Activated CD8-positive, alpha-beta memory T cell treated with anti-CD3 and anti-CD28 coated beads, Interleukin-2, amount 10 ng/mL, durations not matched to agents 7 days and 5 days (primary cell): ENCODE measurements at places on chromosomes 1 and 21. TPM values are rescaled to one million over a fixed set of nuclear protein-coding genes. Genes with fewer than 3 reads are reported as not detected.

DNA sequence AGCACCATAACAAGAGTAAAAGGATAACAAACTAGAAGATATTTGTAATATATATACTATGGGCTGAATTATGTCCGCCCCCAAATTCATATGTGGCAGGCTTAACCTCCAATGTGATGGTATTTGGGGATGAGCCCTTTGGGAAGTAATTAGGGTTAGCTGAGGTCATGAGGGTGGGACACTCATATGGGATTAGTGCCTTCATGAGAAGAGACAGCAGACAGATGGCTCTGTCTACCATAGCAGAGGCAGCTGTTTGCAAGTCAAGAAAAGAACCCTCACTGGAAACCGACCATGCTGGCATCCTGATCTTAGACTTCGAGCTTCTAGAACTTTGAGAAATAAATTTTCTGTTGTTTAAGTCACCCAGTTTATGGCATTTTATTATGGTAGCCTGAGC lies 303.6 kb downstream of the LMO4 start:
- H3K27me3 ChIP-seq = no peaks in the 10 kb centered on the region
- no peak overlapping the region for H3K27ac ChIP-seq
- no peak for DNase-seq

HCN3 gene
- 6.1 TPM for total RNA-seq

GRCh38 chr1:33323663-33324477 lies 3.0 kb upstream of the A3GALT2 start:
- no peak for DNase-seq
- no peak overlapping the region for H3K27ac ChIP-seq
- H3K36me3 ChIP-seq = peaks cover 20% of the 10 kb centered on the region
- H3K4me1 ChIP-seq = peaks cover 6% of the 10 kb centered on the region

DNA sequence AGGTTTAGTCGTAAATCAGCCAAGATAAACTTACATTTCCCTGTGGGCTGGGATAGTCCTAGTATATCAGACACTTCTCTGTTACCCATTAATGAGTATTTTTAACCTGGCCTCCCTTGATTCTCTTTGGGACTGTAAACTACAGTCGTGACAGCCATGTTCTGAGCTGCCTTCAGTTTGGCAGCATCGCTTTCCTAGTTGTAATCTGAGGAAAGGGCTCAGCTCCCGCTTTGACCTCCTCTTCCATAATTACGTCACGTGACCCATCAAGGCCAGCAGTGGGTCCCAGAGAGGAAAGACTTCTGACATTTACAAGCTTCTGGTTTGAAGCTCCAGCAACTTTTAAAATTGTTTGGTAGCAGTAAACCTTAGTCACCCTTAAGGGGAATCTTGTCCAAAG lies 34.6 kb upstream of the MTR start:
- no peak for DNase-seq
- peaks cover 11% of the 10 kb centered on the region for H3K27me3 ChIP-seq
- no peaks in the 10 kb centered on the region for H3K36me3 ChIP-seq
- peaks cover 3% of the 10 kb centered on the region for H3K4me1 ChIP-seq

DNA sequence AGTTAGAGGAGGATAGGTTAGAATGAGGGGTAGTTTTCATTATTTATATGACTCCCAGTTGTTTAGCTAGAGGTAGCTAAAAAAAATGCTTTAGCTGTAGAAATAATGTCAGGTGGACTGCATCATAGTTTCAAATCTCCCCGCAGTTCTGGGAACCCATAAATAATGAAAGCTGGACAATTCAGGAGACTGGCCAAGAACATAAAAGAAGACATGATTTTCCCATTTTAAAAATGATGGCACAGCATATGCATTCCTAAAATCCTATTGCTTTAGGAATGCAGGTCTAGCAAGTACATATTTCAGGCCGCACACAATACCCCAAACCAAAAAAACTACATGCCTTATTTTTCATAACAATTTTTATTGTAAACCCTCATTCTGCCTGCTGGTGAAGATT lies 143.3 kb downstream of the CTH start:
- H3K4me1 ChIP-seq = no peaks in the 10 kb centered on the region
- no peak overlapping the region for H3K4me3 ChIP-seq
- DNase-seq = no peak

- DNase-seq = no peak
- H3K27me3 ChIP-seq = no peaks in the 10 kb centered on the region
- H3K36me3 ChIP-seq = no peaks in the 10 kb centered on the region
- H3K4me3 ChIP-seq = no peak overlapping the region
Measured at GRCh38 chr1:247913786-247914185, 6.3 kb upstream of the OR2T8 start.

GRCh38 chr1:84758968-84759491 lies 68.8 kb upstream of the SSX2IP start:
- peaks cover 8% of the 10 kb centered on the region for H3K4me1 ChIP-seq
- no peak for DNase-seq
- no peaks in the 10 kb centered on the region for H3K36me3 ChIP-seq
- peaks cover 11% of the 10 kb centered on the region for H3K27me3 ChIP-seq

- no peaks in the 10 kb centered on the region for H3K27me3 ChIP-seq
- H3K4me1 ChIP-seq = peaks cover 23% of the 10 kb centered on the region
- H3K36me3 ChIP-seq = peaks cover 3% of the 10 kb centered on the region
- DNase-seq = no peak
- peak overlapping the region; percentile 1 for H3K4me3 ChIP-seq
Measured at GRCh38 chr1:59072583-59072947, 224.3 kb upstream of the FGGY start.

TTC39A gene
- total RNA-seq = 0.33 TPM

CD34 gene
- 0.02 TPM for total RNA-seq

HSD3B2 gene
- not detected for total RNA-seq

SLC30A2 gene
- not detected for total RNA-seq

DNA sequence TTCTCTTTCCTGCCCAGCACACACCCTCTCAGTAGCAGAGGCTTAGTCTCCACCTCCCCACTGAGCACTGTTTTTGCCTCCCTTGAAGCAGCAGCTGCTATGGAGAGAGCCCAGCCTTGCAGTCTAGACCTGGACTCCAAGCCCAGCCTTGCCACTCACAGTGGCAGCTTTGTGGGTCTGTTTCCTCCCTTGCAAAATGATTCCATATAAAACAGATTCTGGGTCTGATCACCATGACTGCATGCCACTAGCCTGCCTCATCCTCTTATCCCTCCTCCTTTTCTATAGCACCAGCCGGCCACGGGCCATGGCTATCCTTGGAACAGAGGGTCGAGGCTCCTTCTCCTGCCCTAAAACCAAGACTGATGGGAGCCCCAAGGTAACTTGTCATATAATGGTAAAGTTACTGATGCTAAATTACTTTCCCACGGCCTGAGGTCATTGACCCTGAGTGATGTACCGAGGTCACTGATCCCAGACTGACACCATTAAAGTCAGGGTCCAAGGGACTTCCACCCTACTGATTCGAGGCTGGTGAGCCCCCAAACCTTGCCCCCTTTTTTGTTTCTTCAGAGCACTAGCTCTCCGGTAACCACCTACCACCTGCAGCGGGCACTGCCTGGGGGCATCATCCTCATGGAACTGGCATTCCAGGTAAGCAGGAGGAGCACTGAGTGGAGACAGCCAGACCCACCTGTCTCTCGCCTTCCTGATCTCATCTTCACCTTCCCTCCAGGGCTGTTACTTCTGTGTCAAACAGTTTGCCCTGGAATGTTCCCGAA lies 7.9 kb downstream of the HYI start:
- no peak for DNase-seq
- H3K4me1 ChIP-seq = no peaks in the 10 kb centered on the region

DNALI1 gene
- total RNA-seq = 0.30 TPM

GRCh38 chr1:159959451-159959850 lies 5.4 kb upstream of the SLAMF9 start:
- peaks cover 17% of the 10 kb centered on the region for H3K4me1 ChIP-seq
- no peak overlapping the region for H3K27ac ChIP-seq
- H3K36me3 ChIP-seq = no peaks in the 10 kb centered on the region
- peaks cover 14% of the 10 kb centered on the region for H3K27me3 ChIP-seq
- no peak overlapping the region for H3K4me3 ChIP-seq

DNA sequence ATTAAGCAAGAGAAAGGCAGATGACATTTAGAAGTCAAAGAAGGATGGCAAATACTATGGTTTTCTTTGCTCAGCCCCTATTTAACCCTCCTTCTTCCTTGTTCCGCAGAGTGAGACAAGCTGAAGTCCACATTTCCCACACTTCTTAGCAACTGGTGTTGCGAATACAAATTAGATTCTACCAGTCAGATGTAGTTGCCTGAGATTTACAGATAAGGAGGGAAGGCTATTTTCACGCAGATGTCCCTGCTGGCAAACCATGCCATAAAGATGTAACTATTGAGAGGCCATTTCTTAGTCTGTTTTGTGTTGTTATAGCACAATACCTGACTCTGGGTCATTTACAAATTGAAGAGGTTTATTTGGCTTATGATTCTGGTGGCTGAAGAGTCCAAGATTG lies 84.3 kb downstream of the ZC3H11B start:
- H3K27me3 ChIP-seq = no peaks in the 10 kb centered on the region
- H3K4me3 ChIP-seq = no peak overlapping the region

GRCh38 chr1:182662121-182662890 lies 22.1 kb downstream of the RGS8 start:
- no peak for DNase-seq
- H3K36me3 ChIP-seq = no peaks in the 10 kb centered on the region
- peaks cover 71% of the 10 kb centered on the region for H3K27me3 ChIP-seq

- DNase-seq = no peak
- no peaks in the 10 kb centered on the region for H3K27me3 ChIP-seq
- no peaks in the 10 kb centered on the region for H3K36me3 ChIP-seq
- no peak overlapping the region for H3K27ac ChIP-seq
Measured at GRCh38 chr1:94095744-94096469, 25.0 kb downstream of the ABCA4 start.

GRCh38 chr1:222225316-222225691 lies 322.6 kb downstream of the HHIPL2 start:
- H3K27ac ChIP-seq = no peak overlapping the region
- DNase-seq = no peak
- H3K36me3 ChIP-seq = peaks cover 2% of the 10 kb centered on the region
- H3K4me3 ChIP-seq = no peak overlapping the region
- H3K4me1 ChIP-seq = no peaks in the 10 kb centered on the region

DNA sequence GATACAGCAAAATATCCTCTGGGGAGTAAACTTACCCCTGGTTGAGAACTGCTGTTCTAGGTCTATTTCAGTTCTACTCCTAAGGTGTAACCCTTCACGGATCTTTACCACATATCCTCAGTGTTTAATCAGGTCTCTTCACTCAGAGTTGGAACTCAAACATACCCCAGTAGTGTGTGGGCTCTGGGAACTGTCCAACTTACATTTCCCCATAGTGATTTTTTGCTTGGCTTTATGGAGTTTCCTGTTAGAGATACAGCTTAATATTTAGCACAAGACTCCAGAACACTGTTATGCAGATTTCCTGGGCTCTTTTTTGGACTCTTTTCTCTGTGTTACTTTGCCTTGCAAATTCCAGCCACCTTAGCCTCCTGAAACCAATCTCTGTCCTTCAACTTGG lies 26.7 kb upstream of the LIN9 start:
- no peak overlapping the region for H3K27ac ChIP-seq
- H3K4me1 ChIP-seq = peaks cover 14% of the 10 kb centered on the region
- no peak overlapping the region for H3K4me3 ChIP-seq
- H3K36me3 ChIP-seq = no peaks in the 10 kb centered on the region

SLC6A17 gene
- total RNA-seq = not detected

DNA sequence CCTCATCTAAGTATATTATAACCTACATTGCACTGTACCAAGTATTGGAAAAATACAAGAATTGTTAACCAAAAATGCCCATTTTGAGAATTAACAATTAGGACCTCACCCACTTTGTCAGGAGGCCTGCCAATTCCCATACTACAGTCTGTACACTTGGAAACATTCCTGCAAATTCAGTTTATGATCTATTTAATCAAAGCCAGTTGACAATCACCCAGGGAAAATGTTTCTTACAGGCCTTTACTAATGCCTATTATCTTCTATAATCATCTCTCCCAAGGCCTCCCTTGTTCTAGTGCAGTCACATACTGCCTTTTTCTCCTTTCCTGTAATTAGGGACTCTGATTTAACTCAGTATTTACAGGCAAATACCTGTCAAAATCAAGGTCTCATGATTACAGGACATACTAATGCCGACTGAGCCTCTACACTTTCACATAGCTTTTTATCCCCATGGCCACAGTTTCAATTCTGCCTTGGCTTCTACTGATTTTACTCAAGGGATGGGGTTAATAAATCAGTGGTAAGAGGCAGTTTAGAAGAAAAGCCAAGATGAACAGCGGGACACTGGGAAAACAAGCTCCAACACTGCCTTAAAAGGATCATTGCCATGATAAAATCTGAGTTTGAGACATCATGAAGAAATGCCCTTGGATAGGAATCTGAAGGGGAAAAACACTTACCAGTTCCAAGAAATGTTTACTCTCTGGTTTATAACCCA lies 338.7 kb downstream of the VAV3 start:
- DNase-seq = no peak
- no peak overlapping the region for H3K27ac ChIP-seq
- H3K36me3 ChIP-seq = no peaks in the 10 kb centered on the region
- H3K4me1 ChIP-seq = peaks cover 15% of the 10 kb centered on the region
- no peaks in the 10 kb centered on the region for H3K27me3 ChIP-seq
- H3K4me3 ChIP-seq = no peak overlapping the region

SIPA1L2 gene
- total RNA-seq = 0.91 TPM

GRCh38 chr1:82321794-82322193 lies 521.1 kb downstream of the ADGRL2 start:
- H3K27me3 ChIP-seq = no peaks in the 10 kb centered on the region
- no peak for DNase-seq
- no peaks in the 10 kb centered on the region for H3K4me1 ChIP-seq
- no peak overlapping the region for H3K4me3 ChIP-seq

DNA sequence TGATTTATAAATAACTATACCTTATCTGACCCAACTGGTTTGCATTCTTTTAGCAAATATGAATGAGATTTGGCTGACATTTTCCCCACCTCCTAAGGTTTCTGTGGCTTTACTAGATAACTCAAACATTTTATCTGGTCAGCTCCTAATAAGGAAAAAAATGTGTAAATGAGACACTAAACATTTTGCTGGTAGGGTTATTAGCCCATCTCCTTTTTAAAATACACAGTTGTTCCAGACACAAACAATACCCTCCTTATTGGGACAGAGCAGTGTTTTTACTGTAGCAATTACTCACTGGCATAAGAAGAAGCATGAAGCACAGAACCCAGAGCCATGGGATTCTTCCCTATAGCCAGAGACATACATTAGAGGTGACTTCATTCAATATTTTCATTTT lies 53.8 kb upstream of the NUF2 start:
- H3K4me3 ChIP-seq = no peak overlapping the region
- no peak for DNase-seq
- H3K27me3 ChIP-seq = no peaks in the 10 kb centered on the region

DNA sequence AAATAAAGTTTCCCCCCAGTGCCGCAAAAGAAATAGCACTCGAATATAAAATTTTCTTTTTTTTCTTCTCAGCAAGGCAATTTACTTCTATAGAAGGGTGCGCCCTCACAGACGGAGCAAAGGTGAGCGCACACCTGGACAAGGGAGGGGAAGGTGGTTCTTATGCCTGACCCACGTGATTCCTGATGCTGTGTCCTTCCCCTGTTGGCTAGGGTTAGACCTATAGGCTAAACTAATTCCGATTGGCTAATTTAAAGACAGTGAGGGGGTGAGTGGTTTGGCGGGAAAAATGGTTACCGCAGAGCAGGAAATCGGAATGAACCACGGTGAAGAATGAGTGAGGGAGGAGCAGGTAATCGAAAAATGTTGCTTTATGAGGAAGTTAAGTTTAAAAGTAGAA lies 607 bp upstream of the FAAH start:
- H3K4me1 ChIP-seq = peaks cover 5% of the 10 kb centered on the region
- H3K36me3 ChIP-seq = peaks cover 14% of the 10 kb centered on the region
- H3K27ac ChIP-seq = no peak overlapping the region
- no peak for DNase-seq
- no peak overlapping the region for H3K4me3 ChIP-seq
- H3K27me3 ChIP-seq = peaks cover 26% of the 10 kb centered on the region

FGR gene
- 0.30 TPM for total RNA-seq
